ENCODE measurements at places on chromosomes 1 and 21. TPM values are rescaled to one million over a fixed set of nuclear protein-coding genes. Genes with fewer than 3 reads are reported as not detected.

The SPATA17 gene
- 17.0 TPM for polyA plus RNA-seq

The TEKT2 gene
- polyA plus RNA-seq, result 13.3 TPM

The RYR2 gene
- polyA plus RNA-seq, result 3.0 TPM

The VCAM1 gene
- 44.6 TPM for polyA plus RNA-seq

The AK5 gene
- 4.6 TPM for polyA plus RNA-seq

The C8A gene
- not detected for polyA plus RNA-seq

The MNDA gene
- 2.5 TPM for polyA plus RNA-seq

The CCDC18 gene
- 18.8 TPM for polyA plus RNA-seq

All from left kidney (tissue), 8 donors.